ENCODE measurements at places on chromosomes 13 and 19. TPM values are rescaled to one million over a fixed set of nuclear protein-coding genes. Genes with fewer than 3 reads are reported as not detected.

The SLC25A15 gene
- 14.1 TPM for total RNA-seq

The TBXA2R gene
- 2.9 TPM for total RNA-seq

The ZNF324 gene
- 20.5 TPM for total RNA-seq

The ZNF560 gene
- total RNA-seq = 2.2 TPM
